CD4-positive, alpha-beta T cell treated with Interleukin-12 subunit alpha and Interleukin-12 subunit beta, for 1 hour (primary cell): ENCODE measurements at places on chromosomes 1 and 21.

DNA sequence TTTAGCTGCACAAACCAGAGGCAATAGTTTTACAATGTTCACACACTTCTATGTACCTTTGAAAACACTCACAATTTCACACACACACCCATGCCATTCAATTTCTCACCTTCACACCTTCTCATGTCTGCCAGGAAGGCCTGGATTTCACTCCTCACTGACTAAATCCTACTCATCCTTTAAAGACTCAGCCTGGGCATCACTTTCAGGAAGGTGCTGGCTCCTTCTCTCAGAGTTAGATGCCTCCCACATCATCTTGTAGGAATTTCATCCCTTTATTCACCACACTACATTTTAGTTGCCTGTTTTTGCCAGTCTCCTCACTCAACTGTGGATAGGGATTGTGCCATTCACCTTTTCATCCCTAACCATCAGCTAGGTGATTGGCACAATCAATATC is 2.3 kb downstream of the IL20 start:
- DNase-seq = no peak

- DNase-seq = no peak
Observed at GRCh38 chr1:68046885-68047658, 3.4 kb downstream of the DIRAS3 start.

GRCh38 chr1:74699331-74699730 is 25.7 kb upstream of the ERICH3 start:
- no peak for DNase-seq

DNA sequence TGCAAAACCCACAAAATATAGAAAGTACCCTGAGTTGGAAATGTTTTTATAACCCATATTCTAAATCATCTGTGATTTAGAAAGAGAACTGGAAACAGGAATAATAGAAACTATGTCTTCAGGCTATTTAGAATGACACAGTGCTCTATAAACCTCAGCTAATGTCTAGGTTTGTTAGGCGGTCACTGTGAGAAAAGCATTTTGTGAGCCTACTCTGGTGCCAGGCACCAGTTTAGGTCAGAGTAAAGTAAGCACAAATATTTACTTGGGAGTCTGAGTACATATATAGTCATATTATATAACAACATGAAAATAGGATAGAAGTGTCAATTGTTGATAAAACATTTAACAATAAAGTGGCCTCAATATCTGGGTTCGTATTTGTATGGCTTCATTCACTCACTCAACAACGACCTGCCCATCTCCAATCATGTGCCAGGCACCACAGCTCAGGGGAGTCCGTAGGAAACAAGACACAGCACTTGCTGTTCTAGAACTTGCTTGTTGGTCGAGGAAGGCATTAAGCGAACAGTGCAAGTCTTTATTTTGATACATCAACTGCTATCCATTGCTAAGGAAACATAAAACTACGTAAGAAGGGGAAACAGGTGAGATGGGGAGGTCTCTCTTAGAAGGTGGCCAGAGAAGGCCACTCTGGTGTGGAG is 37.2 kb downstream of the GNB1 start:
- no peak for DNase-seq

DNA sequence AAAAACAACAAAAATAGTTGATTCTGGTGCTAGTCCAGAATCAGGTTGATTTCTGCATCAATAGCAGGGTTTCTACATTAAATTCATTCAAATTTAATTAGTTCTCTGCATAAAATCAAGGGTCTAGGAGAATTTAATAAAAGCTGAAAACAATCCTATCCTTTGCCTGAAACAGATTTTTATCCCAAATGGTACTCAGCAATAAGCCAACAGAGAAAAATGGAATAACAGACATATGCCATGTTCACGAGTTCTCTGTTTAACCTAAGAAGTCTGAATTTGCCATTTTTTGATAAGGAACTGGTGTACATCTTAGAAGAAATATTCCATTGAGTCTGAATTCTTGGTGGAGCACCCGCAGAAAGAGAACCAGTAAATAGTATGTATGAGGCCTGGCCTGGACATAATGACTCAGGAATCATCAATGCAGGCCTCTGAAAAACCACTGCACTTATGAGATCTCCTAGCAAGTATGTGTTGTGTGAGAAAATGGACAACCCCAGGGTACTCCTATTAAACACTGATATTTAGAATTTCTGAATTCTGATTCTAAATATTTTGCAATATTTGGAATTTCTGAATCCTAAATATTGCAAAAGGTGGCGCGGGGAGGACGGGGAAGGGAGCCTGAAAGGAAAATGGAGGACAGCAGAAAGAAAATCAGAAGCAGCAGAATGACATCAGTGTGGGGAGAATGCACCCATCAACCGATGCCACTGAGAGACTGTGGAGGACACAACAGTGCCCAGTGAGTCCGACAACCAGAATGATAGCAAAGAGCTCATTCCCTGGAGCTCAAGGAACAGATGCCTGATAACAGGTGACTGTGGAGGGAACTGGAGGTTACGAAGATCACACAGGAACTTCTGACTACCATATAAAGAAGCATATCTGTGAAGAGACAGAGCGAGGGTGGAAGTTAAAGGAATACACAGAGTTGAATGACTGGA is 97.6 kb downstream of the APP start:
- DNase-seq = no peak

DNA sequence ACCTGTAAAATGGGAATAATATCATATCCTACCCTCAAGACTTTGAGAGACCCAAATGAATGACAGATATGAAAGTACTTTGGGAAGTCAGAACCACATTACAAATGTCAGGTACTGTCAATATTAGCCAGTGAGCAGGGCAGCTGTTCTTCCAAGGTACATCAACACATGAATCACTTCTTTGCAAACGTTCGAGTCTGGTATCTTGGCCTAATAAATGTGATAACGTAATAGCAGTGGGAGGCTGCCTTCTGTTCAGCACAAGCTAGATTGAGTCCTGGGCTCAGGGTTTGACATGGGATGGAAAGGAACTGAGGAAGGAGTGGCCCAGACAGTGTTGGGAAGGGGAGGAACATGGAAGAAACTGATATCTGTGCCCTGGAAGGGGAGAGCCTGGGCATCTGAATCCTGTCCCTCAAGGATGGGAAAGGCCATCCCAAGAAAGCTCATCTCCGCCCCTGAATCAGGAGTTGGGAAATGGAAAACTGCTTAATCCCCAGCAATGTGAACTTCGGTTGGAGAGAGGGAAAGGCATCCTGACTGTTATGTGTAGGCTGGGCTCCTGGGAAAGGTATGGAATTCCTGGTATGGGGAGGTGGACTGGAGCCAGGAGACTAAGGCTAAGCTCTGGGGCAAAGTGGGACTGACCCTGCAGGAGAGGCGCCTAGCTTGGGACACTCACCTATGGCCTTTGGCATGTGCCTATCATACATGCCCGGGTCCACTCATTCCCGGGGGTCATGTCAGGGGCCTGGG is 14.3 kb downstream of the KCNC4 start:
- no peak for DNase-seq

GRCh38 chr1:239757716-239758115 is 334.0 kb upstream of the FMN2 start:
- no peak for DNase-seq

- DNase-seq = peak; percentile 74
Observed at GRCh38 chr1:235866205-235866912, at the start of gene LYST. Gene LYST, minus strand, starts transcription at chr1:235866906. Its CDS starts 36,489 bp downstream, at chr1:235830417.

DNA sequence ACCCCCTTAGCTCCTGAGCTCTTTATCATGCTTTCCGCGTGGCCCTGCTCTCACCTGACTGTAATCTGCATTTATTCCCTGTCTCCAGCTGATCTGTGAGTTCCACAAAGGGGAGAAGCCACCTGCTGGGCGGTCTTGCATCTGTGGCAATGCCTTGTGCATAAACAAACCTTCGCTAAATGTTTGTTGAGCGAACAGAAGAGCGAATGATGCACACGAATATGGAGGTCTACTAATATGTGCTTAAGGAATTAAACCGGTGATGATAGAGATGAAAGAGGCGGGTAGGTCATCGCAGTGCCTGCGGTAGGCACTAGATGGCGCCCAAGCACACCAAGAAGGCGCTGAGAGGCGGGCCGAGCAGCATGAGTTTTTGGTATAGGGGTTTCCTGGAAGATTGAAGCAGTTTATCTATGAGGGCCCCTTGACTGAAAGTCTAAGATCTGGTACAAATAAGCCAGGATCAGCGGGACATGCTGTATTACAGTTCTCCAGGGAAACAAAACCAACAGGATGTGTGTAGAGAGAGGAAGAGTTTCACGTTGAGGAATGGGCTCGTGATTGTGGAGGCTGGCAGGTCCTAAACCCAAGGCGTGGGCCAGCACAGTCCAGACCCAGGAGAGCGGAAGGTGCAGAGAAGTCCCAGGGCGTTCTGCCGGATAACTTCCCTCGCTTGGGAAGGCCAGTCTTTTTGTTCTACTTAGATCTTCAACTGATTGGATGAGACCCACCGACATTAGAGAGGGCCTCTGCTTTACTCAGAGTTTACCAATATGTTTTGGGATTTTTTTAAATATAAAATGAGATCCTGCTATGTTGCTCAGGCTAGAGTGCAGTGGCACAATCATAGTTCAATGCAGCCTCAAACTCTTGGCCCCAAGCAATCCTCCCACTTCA is 34.7 kb downstream of the TOMM20 start:
- peak; percentile 83 for DNase-seq

DNA sequence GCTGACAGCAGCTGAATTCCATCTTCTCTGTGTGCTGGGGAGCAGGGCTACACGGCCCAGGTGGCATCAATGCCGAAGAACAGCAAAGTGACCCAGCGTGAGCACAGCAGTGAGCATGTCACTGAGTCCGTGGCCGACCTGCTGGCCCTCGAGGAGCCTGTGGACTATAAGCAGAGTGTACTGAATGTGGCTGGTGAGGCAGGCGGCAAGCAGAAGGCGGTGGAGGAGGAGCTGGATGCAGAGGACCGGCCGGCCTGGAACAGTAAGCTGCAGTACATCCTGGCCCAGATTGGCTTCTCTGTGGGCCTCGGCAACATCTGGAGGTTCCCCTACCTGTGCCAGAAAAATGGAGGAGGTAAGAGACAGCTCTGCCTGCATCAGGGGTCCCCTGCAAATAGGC is 16.6 kb downstream of the SLC6A17 start:
- DNase-seq = no peak

DNA sequence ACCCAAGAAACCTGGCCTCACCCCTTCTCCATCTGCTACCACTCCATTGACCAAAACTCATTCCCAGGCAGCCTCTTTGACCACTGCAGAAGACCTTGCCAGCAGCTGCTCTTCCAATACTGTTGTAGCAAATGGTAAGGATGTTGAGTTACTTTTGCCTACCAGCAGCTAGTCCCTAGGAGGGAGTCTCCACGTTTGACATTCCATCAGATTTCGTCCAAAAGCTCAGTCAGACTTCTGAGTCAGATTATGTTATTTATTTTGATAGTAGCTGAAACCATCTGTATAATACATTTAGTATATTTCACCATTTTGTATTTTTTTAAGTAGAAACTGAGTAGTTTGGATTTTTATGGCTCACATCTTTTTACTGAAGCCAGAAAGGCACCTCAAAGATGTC is 51.5 kb upstream of the WNT2B start:
- DNase-seq = no peak

DNA sequence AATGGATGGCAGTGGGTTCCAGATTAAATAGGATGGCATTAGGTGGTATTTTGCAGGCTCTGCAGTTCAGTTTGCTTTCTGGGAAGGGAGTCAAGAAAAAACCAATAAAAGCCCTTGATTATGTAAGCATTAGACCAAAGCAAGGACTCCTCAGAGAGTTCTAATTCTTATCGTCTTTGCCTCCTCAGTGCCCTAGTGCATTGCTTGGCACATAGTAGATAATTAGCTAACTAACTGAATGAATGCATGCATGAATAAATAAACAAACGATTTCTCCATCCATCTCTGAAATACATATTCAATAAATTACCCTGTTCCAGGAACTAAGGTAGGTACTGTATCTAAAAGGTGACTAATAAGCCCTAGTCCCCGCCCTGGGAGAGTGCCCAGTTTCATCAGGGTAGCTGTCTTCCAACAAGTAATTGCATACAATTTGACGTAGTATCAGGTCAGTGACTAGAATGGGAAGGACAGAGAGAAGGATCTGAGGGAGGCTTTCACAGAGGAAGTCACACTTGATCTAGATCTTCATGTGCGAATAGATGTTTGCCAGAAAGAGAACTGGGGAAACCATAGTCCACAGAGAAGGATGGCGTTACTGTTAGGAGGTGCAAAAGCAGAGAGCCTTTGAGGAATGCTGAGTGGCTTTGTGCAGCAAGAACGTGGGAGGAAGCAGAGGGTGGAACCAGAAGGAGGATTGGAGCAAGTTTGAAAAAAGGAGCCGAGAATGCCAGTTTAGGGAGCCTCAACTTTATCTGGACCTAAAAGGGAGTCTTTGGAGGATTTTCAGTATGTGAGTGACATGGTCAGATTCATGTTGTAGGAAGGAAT is 111.4 kb downstream of the TBX19 start:
- peak; percentile 24 for DNase-seq

DNA sequence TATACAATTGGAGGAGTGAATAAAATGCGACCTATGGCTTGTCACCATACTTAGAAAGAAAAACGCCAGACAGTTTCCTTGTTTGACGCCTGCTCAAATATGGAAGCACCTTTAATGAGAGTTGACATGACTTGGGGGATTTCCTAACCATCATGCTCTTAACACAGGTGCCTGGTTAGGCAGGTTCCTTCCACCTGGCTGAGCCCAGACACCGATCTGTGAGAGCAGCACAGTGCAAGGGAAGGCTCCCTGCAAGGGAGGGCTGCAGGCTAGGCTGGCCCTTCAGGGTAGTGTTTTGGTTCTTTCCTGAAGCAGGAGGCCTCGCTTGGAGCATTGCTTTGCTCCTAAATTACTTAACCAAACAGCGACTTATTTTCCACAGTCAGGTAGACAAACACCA is 24.6 kb upstream of the KLHDC8A start:
- no peak for DNase-seq

DNA sequence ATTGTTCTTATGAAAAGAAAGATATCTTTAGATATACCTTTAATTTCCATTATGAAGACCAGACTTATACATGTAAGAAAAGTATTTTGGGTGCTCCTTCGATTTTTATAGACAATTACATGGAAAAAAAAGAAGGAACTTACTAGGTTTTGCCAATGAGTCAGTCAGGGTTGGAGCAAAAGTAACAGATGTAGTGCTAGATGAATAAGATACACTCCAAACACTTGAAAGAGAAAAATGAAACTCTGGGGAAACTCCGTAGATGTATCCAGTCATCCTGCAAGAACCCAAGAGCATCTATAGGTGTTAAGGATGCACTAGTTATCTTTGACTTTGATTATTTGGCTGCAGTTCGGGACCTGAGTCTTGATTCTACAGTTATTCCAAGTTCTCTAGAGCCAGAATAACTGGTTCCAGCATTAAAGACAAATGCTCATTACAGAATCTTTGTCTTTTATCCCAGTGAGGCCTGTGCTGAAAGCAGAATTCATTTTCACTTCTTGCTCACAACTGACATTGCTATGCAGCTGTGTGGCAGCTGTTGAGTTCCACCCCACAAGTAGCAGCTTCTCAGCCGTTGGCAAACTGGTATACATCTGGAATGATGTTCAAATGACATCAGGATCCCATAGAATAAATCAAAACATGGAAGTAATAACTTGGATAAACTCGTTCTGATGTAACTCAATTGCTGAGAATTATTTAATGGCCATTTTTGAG is 326.1 kb downstream of the ASTN1 start:
- DNase-seq = no peak

- DNase-seq = no peak
Observed at GRCh38 chr1:64915381-64916274, 50.7 kb downstream of the JAK1 start.

GRCh38 chr1:226629896-226630550 is 81.5 kb downstream of the STUM start:
- no peak for DNase-seq
